ENCODE measurements at places on chromosomes 5 and 9.

DNA sequence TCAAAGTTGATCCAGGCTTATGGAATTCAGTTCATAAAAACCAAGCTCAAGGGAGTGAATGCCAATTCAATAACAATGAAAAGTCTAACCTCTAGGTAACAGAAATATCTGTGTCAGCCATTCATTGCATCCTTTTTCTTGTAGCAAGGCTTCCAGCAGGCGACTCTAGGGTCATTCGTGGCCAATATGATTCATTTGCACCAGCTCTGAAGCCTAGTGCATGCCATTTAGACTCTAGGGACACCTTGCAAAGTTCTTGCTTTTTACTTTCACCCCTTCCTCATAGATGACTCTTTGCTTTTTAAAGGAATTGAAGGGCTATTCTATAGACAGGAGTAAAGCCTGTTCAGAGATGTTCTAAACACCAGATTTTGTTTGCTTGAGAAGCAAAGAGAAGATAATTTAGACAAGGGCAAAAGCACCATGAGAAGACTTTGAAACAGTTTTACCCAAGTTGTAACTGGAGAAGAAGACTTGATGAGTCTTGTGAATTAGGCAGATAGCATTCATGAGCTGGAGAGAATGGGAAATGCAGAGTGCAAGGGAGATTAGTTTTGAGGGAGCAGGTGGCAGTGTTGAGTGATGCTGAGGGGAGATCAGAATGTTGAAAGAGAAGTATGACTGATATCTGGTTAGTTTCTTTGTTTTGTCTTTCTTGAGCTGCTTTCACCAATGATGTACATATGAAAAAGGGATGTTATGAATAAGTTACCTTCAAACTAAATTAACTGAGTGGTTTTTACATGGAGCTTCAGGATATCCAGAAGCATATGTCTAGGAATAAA lies 94.5 kb downstream of the F2RL2 start:
- DNase-seq, result no peak

- DNase-seq, result no peak
These were observed 4.8 kb downstream of the IRX1 start for GRCh38 chr5:3600106-3601060.

DNA sequence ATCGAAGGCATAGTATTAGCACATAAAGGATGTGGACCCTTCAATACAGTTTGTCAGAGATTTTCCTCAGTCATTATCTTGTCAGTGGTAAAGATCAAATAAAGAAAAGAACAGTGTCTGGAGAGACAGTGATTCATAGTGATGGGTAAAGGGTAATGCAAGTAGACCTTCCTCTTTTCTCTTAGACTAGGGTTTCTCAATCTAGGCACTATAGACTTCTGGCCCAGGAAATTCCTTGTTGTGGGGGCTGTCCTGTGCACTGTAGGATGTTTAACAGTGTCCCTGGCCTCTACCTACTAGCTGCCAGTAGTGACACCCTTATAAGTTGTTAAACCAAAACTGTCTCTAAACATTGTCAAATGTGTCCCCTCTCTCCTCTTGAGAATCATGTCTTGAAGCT lies 6.9 kb downstream of the CAMK4 start:
- DNase-seq, result no peak

- DNase-seq, result no peak
These were observed 23.0 kb upstream of the LARP1 start for GRCh38 chr5:154732212-154732611.

DNA sequence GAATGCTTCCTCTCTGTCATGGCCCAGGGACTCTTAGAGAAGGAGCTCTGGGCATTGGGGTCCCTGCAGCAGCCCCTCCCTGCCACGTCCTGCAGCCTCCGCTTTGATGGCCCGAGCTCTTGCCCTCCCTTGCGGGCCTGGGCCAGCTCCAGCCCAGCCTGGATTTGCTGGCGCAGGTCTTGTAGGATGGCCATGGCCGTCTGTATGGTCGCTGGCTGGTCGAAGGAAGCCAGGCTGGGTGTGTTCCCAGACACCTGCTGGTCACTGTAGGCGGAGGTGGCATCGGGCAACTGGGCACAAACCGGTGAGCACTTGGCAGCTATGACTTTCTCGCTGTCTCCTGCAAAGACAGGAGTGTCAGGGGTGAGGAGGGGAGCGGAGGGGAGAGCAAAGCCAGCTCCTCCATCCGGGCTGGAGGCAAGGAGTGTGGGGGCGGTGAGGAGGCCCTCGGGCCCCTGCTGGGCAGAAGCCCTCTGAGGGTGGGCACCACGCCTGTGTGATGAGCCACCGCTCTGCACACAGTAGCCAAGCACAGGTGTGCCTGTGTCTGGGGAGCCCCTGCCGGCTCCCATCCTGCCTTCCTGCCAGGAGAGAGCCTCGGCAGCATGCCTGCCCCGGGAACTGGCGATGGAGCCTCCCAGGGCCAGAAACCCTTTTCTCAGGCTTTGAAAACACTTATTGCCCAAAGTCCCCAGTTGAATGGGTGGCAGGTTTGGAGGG lies 12.4 kb downstream of the CCDC187 start:
- no peak for DNase-seq

DNA sequence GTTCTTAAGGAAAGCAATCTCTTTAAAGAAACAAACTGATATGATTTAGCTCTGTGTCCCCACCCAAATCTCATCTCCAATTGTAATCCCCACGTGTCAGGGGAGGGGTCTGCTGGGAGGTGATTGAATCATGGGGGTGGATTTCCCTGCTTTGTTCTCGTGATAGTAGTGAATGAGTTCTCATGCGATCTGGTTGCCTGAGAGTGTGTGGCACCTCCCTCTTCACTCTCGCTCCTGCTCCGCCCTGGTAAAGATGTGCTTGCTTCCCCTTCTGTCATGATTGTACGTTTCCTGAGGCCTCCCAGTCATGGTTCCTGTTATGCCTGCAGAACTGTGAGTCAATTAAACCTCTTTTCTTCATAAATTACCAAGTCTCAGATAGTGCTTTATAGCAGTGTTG lies 412.7 kb upstream of the SMC2 start:
- no peak for DNase-seq

DNA sequence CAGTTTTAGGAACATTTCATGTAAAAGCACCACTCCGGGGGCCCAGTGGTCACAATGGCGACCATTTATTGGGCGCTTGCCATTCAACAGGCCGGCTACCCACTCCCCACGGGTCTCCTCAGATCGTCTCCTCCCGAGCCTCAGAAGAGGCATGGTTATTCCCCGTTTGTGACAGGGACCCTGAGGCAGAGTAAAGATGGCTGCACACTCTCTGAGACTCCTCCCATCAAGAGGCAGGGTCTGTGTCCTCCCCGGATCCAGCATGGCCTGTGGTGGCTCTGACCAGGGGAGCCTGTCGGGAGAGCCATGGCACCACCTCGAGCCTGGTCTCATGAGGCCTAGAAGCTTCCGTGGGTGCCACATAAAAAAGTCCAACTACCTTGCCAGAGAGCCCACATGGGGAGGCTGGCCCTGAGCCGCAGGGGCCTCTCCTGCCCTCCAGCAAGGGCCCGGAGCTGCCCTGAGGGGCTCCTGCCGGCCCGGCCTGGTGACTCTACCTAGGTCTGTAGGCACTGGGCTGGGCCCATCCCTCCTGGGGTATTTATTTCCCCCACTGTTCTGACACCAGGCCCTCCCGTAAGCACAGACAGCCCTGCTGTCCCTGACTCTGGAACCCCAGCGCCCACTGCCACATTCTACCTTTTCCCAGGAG lies 90.8 kb downstream of the VAV2 start:
- DNase-seq, result no peak

DNA sequence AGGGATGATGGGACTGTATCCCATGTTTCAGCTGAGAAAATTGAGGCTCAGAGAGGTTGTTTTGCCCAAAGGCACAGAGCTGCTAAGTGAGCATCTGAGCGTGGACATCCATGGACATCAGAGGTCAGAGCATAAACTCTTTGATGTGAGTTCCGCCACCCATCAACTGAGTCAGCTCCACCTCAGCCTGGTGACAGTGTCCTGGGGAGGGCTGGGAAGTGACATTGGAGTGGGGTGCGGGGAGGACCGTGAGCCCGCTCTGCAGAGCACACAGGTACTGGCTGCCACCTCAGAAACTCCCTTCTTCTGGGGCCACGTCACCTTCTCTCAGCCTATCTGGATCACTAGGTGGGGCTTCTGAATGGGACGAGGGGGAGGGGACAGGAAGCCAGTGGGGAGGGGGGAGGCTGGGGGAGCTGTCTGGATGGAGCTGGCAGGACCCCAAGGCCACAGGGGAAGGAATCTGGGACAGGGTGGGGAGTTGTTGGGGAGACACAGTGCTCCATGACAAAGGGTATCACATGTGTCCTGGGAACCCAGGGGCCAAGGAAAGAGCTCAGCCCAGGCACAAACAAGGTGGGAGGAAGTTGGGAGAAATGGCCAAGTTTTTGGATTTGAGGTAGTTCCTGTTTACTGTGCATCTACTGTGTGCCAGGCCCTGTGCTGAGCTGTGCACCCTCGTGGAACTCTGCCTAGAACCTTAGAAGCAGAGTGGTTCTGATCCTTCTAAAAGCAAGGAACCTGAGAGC lies 2.5 kb downstream of the LAMC3 start:
- DNase-seq, result no peak

DNA sequence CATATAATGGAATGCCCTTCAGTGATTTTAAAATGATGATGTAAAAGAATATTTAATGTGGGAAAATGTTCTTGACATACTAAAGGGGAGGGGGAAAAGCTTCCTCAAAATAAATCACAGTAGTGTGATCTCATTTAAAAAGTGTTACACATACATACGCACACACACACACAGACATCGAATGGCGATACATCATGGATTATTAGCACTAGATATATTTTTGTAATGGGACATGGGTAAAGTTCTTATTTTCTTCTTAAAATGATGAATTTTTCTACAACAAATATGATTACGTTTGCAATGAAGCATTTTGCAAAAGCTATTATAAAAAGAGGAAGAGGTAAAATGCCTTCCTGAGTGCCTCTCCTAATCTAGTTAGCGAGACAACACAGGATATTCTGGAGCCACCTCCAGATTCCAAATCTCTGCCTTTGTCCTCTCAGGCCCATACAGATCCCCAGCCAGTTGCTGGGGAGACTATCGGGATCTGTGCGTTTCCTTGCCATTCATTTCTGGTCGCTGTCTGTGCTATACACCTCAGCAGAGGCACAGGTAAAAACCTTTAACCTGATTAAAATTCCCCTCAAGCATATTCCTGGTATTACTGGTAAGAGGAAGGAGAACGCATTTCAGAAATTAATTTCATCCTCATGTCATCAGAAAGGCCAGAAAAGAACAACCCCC lies 69.6 kb downstream of the SLC28A3 start:
- no peak for DNase-seq

GRCh38 chr9:136606687-136607333 lies 55.9 kb upstream of the EGFL7 start:
- DNase-seq, result no peak

DNA sequence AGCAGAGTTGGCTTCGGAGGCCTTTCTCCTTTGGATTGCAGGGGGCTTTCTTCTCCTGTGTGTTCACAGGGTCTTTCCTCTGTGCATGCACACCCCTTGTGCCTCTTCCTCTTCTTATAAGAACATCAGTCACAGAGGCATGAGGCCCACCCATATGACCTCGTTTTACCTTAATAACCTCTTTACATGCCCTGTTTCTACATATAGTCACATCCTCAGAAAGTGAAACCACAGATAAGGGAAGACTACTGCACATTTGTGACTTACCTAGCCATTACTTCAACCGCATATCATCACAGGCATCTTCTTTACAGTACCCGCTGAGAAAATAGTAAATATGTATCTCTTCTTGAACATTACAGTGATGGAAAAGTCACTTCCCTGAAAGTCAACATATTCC lies 204.9 kb upstream of the TARS1 start:
- no peak for DNase-seq

DNA sequence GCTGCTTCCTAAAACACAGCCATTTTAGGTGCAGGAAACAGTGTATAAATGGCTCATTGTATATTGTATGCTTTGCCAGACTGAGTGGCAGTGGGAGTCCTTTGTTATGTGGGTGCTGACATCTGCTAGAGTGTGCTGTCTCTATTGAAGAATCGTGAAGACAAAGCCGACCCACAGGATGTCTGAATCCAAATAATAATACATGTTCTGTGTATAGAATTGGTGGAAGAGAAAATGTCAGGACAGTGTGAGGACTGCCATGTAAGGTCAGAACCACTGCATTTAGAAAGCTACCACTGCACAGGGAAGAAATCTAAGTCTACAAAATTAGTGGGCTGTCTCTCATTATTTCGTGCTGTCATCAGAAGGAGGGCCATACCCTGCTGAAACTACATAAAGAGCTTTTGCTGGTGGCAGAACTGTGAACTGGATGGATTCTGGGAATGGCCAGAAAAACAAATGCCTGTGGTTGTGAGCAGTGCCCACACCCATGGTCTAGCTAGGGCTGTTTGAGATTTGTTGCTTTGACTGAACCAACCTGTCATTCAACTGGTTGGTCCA lies 2.5 kb downstream of the IL7R start:
- no peak for DNase-seq

DNA sequence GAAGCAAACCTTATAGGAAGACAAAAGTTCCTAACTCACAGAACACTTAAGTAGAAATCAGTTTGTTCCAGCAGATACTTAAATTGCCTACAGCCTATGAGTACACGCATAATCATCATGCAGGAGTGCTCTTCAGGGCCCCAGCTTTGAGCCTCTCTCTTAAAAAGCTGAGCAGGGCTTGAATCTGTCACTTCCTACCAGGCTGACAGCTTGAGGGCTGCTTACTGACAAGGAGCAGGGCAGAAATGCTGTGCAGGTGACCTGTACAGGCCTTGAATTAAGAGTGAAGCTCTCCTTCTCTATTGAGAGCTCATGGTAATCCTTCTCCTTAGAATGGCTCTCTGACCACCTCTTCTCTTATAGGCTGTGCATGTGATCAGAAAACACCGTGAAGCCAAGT lies 66.5 kb upstream of the MAST4 start:
- no peak for DNase-seq

- no peak for DNase-seq
These were observed 79.6 kb downstream of the WNK2 start for GRCh38 chr9:93263334-93264229.

DNA sequence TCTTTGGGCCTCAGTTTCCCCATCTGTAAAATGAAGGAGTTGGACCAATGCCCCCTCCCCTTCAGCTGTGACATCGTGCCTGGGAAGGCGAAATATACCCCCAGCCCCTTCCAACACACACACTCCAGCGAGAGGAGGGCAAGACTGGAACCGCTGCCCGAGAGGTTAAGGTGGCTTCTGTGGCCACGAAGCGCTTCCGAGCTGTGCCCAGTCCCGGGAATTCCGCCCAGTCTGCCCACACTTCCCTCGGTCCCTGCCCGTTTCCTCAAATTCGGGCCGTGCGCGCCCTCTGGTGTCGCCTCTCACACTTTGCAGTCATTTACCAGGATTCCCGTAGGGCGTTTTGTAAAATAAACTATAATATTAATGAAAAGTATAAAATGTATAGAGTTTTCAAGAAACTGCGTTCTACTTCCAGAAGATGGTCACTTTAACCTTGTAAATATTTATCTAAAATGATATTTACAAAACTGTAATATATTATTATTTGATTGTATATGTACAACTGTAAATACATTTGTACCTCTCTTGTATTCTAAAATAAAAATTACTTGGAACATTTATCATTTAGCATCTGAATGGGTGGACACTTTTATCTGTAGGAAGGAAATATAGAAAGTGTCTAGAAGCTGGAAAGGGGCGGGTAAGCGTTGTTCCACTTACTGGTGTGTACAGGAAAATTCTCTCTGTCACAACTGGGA lies 11.0 kb upstream of the EXOSC2 start:
- peak; percentile 43 for DNase-seq

GRCh38 chr5:137627293-137627692 lies 108.6 kb downstream of the KLHL3 start:
- DNase-seq, result no peak

Data from memory B cell (primary cell).